PC-9 (cell line): ENCODE measurements at places on chromosomes 3 and 15. TPM values are rescaled to one million over a fixed set of nuclear protein-coding genes. Genes with fewer than 3 reads are reported as not detected.

Gene ACOX2
- total RNA-seq = 2.8 and 3.5 TPM in 2 replicates

GRCh38 chr3:193230610-193231009 lies 10.4 kb upstream of the PLAAT1 start:
- no peak for DNase-seq

DNA sequence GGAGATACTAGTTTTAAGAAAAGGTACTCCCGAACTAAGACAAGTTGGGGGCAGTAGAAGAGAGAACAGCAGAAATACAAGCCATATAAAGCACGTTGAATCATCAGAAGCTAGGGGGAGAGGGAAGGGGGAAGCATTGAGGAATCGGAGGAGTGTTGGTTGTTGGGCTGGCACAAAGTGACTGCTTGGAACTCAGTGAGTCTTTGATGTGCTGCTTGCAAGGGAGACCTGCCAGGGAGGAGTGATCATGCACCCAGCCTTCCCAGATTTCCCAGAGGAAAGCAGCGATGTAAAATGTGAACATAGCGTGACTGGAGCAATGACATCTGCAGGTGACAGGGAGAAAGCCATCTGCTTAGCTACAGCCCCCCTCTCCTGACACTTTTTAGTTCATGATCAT lies 192.4 kb upstream of the IL12A start:
- DNase-seq = no peak

DNA sequence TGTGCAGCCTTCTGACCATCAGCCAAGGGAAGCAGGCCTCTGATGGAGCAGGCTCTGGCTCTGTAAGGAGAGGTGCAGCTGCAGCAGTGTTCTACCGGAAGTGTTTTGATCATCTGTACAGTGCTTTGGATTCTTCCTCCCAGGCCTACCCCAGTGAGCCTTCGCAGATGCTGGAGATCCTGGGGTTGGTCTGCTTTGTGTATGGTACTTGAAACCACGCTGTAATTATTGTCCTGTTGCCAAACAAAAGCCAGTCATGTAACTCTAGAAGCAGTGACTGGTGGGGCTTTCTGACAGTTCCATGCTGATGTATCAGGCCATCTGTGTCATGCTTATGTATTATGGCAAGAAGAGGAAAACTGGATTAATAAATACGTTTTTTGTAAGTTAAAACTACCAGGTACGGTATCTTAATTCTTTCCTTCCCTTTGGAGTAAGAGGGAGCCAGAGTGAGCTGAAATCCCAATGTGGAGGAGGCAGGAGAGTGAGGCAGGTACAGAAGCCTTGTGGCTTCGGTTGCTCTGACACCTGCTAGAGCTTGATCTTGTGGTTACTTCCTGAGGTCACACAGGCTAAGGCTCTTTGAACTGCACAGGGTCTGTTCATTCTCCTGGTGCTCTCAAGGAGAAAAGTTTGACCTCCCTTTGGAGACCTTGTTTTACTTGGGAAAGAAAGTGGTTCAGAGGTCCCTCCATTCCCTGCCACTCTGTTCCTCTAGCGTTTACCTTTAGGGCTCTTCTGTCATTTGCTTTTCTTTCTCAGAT lies 3.7 kb downstream of the TMEM42 start:
- DNase-seq = no peak

Gene AGBL1
- not detected in 2 replicates for total RNA-seq

DNA sequence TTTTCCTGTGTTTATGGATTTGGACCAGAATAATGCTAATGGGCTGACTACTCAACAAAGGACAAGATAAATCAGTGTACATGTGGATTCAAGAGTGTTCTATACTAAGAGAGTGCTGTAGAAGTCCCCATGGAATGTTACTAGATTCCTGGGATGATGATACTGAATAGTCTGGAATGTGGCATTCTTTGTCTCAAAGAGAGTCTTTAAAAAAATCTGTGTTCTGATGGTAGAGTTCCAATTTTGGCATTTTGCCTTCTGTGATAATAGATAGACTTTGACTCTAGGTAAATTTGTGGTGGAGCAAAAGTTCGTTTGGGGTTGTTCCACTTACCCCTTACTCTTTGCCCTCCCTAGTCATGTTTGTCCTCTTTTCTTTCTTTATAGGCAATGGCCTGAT lies 43.7 kb downstream of the NMD3 start:
- no peak for DNase-seq

GRCh38 chr15:77709135-77709886 lies 76.6 kb upstream of the LINGO1 start:
- no peak for DNase-seq

Gene CCDC9B
- 141 and 168 TPM in 2 replicates for total RNA-seq

- DNase-seq = peak; percentile 58
These were observed at the start of gene SETMAR for GRCh38 chr3:4303187-4304123. SETMAR (plus strand) TSS chr3:4303369; CDS start chr3:4303371, 2 bp downstream.

DNA sequence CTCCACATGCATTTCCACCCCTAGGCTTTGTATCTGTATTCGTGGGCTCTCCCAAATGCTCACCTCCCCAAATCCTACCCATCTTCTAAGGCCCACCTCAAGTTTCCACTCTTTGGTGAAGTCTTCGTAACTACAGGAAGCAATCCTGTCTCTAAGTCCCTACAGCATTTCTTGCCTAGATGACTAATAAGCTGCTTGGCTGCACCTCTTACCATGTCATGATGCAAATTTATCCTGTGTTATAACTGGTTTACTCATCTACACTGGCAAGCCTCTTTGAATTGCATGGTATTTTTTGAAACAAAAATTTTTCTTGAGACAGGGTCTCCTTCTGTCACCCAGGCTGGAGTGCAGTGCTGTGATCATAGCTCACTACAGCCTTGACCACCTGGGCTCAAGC lies 73.3 kb downstream of the SETMAR start:
- no peak for DNase-seq

Gene GOLGA8J
- total RNA-seq = not detected in 2 replicates
